ENCODE measurements at places on chromosomes 11 and 22.
A peak's percentile ranks its signal among the peaks of the same experiment; 100 is the strongest.

DNA sequence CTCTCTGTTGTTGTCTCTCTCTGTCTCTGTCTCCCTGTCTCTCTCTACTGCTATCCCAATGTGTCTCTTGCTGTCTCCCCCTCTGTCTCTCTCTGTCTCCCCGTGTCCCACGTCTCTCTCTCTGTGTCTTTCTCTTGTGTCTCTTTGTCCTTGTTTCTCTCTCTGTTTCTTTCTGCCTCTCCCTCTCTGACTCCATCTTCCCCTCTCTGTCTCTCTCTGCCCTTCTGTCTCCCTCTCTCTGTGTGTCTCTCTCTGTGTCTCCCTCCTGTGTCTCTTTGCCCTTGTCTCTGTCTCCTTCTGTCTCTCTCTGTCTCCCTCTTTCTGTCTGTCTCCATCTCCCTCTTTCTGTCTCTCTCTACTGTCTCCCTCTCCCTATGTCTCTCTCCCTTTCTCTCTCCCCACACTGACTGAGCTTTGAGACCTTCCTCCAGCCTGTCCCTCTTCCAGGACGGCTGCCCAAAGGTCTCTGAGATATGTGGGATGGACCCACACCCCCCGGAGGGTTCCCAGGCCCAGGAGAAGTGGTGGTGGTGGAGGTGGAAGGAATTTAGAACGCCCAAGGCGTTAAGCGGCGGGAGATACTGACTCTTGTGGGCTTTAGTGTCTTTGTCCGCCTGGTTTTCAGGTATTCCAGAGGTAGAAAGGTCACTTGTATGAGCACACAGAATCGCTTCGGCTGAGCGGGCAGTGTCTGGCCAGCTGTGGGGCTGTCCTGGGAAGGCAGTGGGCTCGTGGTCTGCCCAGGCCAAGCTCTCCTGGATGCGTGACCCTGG is 65.5 kb upstream of the CCND1 start:
- DNase-seq = no peak

- DNase-seq = no peak
These were observed 10.3 kb downstream of the FXYD2 start for GRCh38 chr11:117814204-117814765.

DNA sequence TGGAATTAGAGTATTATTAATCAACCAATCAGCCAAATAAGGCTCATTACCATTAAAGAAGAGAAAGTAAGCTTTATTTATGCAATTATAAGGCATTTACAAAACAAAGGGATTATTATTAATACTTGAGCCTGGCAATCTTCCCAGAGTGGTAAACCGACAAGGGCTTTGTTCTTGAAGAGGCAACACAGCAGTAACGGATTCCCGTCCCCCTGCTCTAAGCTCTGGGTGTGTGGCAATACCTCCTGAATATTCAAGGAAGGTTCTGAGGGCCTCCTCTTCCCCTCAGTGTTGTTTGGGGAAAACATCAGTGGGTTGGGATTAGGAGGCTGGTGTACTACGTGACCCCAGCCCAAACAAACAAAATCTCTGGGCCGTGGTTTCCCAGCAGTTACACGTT is 176.5 kb downstream of the TENM4 start:
- DNase-seq = no peak

DNA sequence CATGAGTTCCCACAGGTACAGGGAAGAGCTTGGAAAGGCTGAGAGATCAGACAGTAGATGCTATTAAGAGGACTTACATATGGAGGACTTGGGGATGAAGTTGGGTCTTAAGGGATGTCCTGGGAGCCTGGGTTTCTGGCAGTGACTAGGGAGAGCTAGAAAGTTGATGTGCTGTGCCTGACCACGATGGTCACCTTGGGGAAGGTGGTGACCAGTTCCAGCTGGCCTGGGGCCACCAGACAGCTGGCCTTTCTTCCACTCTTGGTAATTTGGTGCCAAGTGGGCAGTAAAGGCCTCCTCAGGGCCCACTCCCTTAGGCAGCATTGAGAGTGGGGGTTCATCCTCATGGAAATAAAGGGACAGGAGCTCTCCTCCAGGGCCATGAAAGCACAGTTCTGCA is 13.9 kb upstream of the CSF2RB start:
- DNase-seq = no peak

DNA sequence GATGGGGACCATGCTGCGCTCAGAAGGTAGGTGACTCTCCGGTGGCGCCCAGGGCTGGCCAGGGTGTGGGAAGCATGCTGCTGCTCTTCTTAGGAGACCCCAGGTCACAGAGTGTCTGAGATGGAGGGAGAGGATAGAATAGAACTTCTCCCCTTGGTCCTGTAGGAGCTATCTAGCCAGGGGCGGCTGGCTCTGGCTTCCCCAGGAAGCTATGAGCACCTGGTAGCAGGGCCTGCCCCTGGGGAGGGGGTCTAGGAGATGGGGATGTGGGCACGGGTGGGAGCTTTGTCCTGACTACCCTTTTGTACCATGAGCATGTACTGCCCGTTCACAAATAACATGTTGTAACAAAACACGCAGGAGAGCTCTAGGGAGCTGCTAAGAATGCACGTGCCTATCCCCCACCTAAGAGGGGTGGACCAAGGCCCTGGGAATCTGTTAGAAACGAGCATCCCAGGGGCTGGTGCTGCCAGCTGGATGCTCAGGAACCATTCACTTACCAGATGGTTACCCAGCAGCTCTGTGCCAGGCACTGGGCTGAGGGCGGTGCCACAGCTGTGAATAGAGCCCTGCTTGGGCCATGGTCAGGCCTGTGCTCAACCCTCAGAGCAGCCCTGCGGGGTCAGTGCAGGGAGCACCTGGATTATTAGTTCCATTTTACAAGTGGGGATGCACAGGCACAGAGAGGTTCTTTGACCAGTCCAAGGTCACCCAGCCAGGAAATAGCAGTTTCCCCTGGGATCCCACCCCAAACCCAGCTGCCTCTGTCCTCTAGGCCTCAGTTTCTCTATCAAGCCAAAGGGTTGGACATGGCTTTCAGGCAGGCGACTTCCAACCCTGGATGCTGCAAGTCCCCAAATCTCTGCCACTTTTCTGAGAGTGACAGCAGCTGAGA is 2.2 kb downstream of the SLC39A13 start:
- no peak for DNase-seq

GRCh38 chr22:41779929-41780505 is 20.5 kb upstream of the CCDC134 start:
- DNase-seq = no peak

DNA sequence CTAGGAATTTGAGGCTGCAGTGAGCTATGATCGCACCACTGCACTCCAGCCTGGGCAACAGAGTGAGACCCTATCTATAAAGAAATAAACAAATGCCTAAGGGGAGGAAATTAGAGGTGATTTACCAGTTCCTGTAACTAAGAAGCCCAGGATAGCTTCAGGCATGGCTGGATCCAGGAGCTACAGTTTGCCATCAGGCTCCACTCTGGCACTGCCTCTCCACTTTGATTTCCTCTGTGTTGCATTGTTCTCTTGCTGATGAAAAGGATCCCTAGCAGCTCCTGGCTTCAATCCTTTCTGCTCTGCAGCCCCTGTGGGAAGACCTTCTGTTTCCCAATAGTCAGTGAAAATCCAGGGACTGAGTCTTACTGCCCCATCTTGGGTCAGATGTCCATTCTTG is 20.1 kb upstream of the FADD start:
- DNase-seq = no peak

- peak; percentile 84 for DNase-seq
These were observed 3.6 kb downstream of the AHNAK start for GRCh38 chr11:62542750-62543567.

GRCh38 chr22:50576806-50577696 is 1.2 kb downstream of the CPT1B start:
- no peak for DNase-seq

- peak; percentile 68 for DNase-seq
These were observed 3.8 kb upstream of the OR5A2 start for GRCh38 chr11:59429924-59430516.

- no peak for DNase-seq
These were observed 377.2 kb upstream of the DDI1 start for GRCh38 chr11:103659206-103659618.

DNA sequence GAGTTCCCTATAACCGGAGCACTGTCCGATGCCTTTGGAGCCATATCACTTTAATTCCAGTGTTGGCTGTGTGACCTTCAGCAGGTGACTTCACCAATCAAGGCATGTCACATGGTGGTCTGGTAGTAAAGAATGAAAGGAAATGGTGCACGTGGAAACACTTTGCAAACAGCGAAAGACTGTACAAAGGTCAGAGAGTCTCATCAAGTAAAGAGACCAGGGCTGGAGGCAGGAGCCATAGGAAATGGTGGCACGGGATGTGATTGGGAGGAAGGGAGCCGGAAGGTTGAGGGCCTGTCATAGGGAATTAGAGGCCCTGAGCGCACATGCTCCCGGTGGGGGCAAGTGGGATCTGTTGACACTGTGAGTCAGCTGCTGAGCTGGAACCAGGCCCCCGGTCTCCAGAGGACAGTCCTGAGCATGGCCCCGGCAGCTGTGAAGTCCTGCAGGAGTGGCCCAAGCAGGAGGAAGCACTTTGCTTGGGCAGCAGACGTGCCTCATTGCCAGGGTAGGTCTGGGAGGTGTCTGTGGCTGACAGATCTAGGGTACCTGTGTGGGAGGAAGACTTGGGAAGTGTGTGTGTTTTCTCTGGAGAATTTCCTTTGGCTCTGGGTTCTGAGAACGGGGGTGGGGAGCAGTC is 2.0 kb downstream of the DAGLA start:
- no peak for DNase-seq

- no peak for DNase-seq
These were observed 6.5 kb downstream of the IGLL5 start for GRCh38 chr22:22893891-22894739.

DNA sequence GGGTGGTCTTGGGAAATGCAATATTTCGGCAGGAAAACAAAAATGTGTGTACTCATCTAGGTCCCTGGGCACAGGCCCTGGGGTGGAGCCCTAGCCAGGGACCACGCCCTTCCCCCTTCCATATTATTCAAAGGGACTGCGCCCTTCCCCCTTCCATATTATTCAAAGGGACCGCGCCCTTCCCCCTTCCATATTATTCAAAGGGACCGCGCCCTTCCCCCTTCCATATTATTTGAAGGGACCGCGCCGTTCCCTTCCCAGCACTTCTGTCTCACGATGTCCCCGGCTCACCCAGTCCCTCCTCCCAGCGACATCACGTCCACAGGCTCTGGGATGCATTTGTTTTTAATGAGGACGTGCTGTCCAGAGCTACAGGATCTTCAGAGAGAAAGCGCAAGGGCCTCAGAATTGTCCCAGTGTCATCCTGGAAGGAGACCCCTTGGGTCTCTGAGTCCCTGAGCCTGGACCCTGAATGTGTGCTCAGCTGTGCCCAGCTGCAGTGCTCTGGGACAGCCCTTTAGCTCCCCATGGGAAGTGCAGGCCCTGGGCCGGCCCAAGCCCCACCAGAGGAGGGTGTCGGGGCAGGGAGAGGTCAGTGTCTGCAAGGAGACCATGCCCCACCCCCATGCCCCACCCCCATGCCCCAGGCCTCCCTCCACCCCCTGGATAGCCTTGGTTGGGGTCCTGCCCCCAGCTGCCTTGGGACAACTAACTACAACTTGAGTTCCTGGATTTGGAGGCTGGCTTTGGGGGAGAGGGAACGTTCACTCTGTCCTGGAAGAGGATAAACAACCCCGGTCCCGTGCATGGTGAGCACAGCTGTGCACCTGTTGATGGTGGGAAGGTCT is 810.0 kb downstream of the BRD1 start:
- no peak for DNase-seq

- no peak for DNase-seq
These were observed 46.4 kb downstream of the ME3 start for GRCh38 chr11:86625981-86626380.

DNA sequence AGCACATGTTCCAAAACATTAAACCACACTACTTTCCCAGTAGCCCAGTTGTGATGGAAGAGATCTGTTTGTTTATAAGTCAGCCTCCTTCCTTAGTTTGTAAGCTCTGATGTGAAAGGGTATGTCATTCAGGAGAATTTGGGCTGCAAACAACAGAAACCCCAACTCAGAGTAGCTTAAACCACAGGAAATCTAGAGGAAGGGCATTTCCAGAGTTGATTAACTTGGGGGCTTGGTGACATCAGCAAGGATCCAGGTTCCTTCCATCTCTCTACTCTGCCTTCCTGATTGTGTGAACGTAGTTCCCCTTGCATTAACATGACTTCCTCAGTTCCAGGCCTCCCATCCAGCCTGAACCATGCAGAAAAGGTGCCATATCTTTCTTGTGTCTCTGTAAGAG is 6.5 kb upstream of the FJX1 start:
- no peak for DNase-seq

DNA sequence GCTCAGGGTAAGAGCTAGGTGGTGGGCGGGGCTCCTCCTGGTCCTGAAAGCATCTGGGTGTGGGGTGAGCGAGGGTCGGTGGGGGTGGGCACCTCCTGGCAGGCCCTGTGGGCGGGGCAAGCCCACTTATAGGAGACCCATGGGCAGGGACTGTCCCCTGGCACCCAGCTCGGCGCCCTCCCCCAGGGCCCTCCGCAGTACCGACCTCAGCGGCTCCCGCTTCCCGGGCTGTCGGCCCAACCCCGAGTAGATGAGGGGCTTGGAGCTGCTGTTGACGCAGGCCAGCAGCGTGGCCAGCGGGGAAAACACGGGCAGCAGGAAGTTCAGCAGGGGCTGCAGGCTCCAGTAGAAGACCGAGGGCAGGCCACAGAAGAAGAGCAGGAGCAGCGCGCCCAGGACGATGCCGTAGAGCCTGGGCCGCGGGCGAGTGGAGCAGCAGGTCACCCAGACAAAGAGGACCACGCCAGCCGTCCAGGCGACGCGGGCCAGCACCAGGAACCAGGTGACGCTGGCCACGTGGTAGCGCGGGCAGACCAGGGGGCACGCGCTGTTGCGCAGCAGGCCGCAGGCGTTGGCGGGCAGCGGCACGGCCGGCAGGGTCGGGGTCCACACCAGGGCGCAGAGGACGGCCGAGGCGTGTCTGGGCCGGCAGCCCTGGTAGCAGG is 663 bp downstream of the MRGPRG start:
- DNase-seq = no peak

GRCh38 chr11:123145661-123146060 is 49.4 kb downstream of the CLMP start:
- no peak for DNase-seq

DNA sequence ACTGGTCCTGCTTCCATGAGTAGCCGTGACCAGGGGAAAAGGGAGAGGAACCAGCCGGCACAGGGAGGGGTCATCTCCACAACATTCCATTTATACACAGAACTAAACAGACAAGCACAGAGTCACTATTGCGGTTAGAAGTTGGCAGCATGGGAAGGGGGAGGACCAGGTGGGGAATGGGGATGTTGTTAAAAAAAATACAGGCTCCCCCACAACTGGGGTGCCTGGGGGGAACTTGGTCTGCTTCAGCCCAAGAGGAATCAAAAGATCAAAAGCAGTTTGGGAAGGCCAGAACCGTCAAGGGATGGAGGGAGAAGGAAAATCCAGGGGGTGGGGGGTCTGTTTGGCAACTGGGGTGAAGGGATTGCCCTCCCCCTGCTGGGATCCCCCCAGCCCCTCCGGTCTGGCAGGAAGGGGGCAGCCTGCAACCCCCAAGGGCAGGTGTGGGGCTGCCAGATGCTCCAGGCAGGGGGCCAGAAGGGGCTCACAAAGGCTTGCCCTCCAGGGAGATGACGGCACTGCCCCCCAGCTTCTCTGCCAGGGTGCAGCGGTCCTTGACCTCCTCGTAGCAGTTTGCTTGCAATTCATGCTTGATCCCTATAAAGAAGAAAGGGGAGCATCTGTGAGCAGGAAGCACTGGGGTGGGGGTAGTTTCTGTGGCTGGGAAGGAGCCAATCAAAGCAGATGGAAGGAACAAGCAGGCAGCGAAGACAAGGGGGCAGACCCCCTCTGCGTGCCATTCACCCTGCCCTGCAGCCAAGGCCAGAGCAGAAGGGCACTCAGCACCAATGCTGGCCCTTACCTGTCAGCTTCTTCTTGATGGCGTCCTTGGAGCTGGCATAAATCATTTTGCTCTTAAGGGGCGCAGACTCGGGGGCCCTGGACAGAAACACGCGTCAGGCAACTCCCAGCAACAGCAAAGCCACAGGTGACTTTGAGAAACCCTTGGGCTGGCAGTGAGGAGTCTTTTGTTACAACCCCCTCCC is 2.8 kb downstream of the CFL1 start:
- no peak for DNase-seq
